Left ventricle myocardium inferior (tissue), 1 donor: ENCODE measurements at places on chromosomes 2 and 18.
A peak's percentile ranks its signal among the peaks of the same experiment; 100 is the strongest.

- peaks cover 26% of the 10 kb centered on the region for H3K4me1 ChIP-seq
- no peak for DNase-seq
- no peak overlapping the region for H3K27ac ChIP-seq
- H3K27me3 ChIP-seq, result peaks cover 37% of the 10 kb centered on the region
- H3K36me3 ChIP-seq, result no peaks in the 10 kb centered on the region
Measured at GRCh38 chr2:173828189-173829142, 136.7 kb downstream of the SP3 start.

GRCh38 chr2:118716102-118716501 lies 131.3 kb downstream of the EN1 start:
- no peak overlapping the region for H3K27ac ChIP-seq
- H3K4me1 ChIP-seq, result no peaks in the 10 kb centered on the region
- no peak for DNase-seq
- no peak overlapping the region for H3K4me3 ChIP-seq
- peaks cover 11% of the 10 kb centered on the region for H3K27me3 ChIP-seq

DNA sequence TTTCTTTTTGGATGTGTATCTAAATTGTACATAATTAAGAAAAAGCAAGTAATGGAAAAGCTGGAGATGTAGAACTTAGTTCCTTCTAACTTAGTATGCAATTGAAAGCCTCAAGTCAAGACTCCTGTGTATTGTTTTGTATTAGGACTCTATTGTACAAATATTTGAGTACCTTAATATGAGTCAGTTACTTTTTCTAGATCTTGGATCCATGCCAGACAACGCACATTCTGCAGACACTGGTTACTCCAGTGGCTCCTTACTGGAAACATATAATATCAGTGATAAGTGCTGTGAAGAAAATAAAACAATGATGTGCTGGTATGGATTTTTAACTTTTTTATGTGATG lies 1.5 kb downstream of the SLC39A10 start:
- H3K4me1 ChIP-seq, result peaks cover 45% of the 10 kb centered on the region
- no peaks in the 10 kb centered on the region for H3K36me3 ChIP-seq
- peak overlapping the region; percentile 99 for H3K27ac ChIP-seq
- no peak for DNase-seq

DNA sequence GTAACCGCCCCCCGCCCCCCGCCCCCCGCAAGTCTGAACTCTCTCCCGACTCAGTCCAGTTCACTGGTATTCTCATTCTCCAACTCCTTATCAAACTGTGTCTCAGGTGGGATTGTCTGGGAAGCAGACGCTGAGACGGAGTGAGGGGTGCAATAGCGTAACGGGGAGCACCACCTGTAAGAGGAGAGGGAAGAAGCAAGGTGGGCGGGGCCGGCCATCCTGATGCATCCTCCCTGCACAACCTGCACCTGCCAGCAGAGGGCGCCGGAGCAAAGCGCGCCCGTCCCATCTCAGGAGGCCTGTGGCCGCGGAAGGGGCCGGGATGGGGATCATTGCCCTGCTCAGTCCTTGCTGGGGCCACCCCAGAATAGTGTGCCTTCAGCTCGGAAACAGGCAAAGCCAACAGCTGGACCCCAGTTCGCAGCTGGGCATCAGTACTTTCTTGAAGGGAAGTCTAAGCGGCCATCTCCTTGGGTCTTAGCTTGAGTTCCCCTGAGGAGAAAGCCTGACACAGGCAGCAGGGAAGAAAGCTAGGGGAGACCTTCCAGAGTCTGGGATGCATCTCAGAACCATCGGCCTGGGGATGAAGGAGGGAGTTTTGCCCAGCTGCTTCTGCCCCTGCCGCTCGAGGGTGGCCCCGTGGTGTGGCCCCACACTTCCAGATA lies 208.0 kb downstream of the TFCP2L1 start:
- H3K4me1 ChIP-seq, result peaks cover 3% of the 10 kb centered on the region
- H3K27ac ChIP-seq, result no peak overlapping the region

- H3K4me1 ChIP-seq, result no peaks in the 10 kb centered on the region
- no peak overlapping the region for H3K27ac ChIP-seq
- DNase-seq, result no peak
Measured at GRCh38 chr2:10934979-10935350, 23.2 kb downstream of the KCNF1 start.

- H3K4me3 ChIP-seq, result no peak overlapping the region
- DNase-seq, result no peak
- H3K4me1 ChIP-seq, result peaks cover 22% of the 10 kb centered on the region
- H3K27ac ChIP-seq, result no peak overlapping the region
- no peaks in the 10 kb centered on the region for H3K36me3 ChIP-seq
Measured at GRCh38 chr2:68282811-68283418, 30.6 kb upstream of the PPP3R1 start.

GRCh38 chr2:95362486-95362885 lies 40.0 kb upstream of the FAHD2A start:
- no peak overlapping the region for H3K27ac ChIP-seq
- DNase-seq, result no peak
- H3K4me1 ChIP-seq, result no peaks in the 10 kb centered on the region
- no peaks in the 10 kb centered on the region for H3K27me3 ChIP-seq
- no peak overlapping the region for H3K4me3 ChIP-seq

GRCh38 chr2:69073928-69074570 lies 61.1 kb downstream of the ANTXR1 start:
- H3K4me3 ChIP-seq, result no peak overlapping the region
- no peaks in the 10 kb centered on the region for H3K27me3 ChIP-seq
- H3K4me1 ChIP-seq, result no peaks in the 10 kb centered on the region
- H3K27ac ChIP-seq, result no peak overlapping the region
- no peak for DNase-seq

DNA sequence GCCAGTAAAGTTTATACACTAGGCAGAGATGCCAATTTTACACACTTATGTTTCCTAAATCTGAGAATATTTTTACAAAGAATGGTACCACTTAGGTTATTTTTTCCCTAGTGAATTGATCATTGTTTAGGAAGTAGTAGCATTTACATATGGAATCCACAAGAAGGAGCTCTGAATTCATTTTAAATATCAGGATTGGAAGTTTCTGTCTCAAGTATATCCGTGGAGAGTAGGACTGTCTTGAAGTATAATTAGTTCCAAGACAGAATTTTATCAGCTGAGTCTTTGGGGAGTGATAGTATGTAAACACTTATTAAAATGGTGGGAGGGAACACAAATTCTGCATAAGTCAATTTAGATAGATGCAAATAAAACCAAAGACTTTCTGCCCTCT lies 82.3 kb upstream of the FAM98A start:
- H3K36me3 ChIP-seq, result no peaks in the 10 kb centered on the region
- H3K4me1 ChIP-seq, result no peaks in the 10 kb centered on the region
- H3K27me3 ChIP-seq, result peaks cover 5% of the 10 kb centered on the region
- H3K27ac ChIP-seq, result no peak overlapping the region
- no peak overlapping the region for H3K4me3 ChIP-seq

DNA sequence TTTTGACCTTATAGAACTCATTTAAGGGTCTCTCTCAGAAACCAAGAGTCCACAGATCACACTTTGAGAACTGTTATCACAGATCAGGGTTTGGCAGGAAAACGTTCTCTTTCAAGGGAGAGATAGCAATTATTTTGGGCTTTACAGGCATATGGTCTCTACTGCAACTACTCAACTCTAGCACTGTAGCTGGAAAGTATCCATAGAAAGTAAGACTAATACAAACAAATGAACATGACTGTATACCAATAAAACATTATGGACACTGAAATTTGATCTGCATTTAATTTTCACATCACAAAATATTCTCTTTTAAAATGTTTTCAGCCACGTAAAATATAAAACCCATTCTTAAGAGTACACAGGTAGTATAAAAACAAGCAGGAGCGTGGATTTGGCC lies 100.5 kb downstream of the TRIP12 start:
- H3K36me3 ChIP-seq, result peaks cover 73% of the 10 kb centered on the region
- H3K27me3 ChIP-seq, result no peaks in the 10 kb centered on the region
- H3K4me1 ChIP-seq, result peaks cover 10% of the 10 kb centered on the region
- DNase-seq, result no peak
- H3K4me3 ChIP-seq, result no peak overlapping the region
- no peak overlapping the region for H3K27ac ChIP-seq

DNA sequence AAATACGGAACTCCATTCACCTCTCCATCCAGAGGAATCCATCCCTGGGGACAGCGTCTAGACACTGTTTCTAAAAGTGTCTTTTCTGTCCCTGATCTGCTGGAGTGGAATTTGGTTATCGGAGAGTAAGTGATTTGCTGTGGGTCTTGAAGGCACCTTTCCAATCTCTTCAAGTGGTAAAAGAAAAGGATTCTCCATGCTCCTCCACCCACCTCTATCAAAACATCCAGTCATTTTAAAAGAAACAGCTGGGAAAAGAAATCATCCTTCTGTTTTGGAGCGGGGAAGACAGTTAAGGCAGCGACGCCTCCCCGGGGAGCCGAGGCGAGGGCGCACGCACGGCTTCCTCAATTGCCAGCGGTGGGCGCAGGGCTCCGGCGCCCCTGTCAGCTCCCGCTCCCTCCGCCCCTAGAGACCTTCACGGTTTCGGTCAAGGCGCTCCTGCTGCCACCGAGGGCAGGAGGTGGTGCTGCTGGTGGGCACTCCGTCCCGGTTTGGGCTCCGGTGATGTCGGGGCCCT lies 547 bp downstream of the SLC35F5 start:
- peaks cover 44% of the 10 kb centered on the region for H3K4me1 ChIP-seq
- peaks cover 17% of the 10 kb centered on the region for H3K36me3 ChIP-seq
- H3K27ac ChIP-seq, result peak overlapping the region; percentile 95
- no peaks in the 10 kb centered on the region for H3K27me3 ChIP-seq
- peak overlapping the region; percentile 98 for H3K4me3 ChIP-seq
- no peak for DNase-seq

DNA sequence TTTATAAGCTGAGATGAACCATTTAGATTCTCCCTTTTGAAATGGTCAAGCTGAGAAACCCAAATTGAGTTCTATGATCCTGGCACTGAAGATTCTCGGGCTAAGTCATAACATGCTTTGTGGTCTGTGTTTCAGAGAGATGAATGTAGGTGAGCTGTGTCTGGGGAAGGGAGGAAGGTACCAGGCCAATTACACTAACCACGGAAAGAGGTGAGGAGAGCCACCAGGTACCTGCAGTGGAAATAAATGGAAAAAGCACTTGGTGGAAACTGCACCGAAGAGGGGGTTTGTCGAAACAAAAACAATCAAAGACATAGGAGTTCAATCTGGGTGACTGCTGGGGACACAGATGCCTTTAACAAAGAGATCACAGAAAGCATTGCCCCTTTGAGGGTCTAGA lies 963 bp upstream of the MRPL44 start:
- peak overlapping the region; percentile 94 for H3K4me3 ChIP-seq
- no peaks in the 10 kb centered on the region for H3K27me3 ChIP-seq
- H3K36me3 ChIP-seq, result peaks cover 7% of the 10 kb centered on the region
- H3K4me1 ChIP-seq, result peaks cover 48% of the 10 kb centered on the region

DNA sequence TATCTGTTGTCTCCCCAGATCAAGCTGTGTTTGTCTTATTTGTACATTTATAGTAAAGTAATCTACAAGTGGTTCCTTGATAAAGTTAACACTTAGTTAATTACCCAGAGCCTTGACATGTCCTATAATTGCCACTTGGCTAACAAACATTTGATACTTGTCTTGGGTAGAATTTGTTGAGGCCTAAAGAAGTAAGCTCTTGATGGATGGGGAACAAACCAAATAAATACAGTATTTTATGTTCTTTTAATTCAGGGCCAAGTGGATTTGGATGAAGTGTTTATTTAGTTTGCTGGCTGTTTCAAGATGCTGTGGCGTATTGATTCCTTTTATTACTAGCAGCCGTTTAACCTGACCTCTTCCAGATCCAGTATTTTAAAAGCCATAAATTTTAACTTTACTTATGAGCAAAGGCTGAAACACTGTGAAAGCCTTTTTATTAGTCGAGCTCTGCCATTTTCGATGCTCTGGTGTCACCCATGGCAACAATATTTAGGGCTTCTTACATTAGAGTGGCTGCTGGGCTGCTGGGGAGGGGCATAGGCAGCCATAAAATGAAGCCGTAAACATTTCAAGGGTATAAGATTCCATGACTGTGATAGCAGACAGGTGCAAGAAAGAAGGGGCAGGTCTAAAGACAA lies 401.6 kb upstream of the NRP2 start:
- no peaks in the 10 kb centered on the region for H3K36me3 ChIP-seq
- no peak overlapping the region for H3K4me3 ChIP-seq

- no peak for DNase-seq
- H3K4me3 ChIP-seq, result no peak overlapping the region
- H3K4me1 ChIP-seq, result no peaks in the 10 kb centered on the region
- no peak overlapping the region for H3K27ac ChIP-seq
- peaks cover 47% of the 10 kb centered on the region for H3K27me3 ChIP-seq
- H3K36me3 ChIP-seq, result no peaks in the 10 kb centered on the region
Measured at GRCh38 chr2:127161176-127162136, 54.5 kb upstream of the BIN1 start.

- H3K36me3 ChIP-seq, result no peaks in the 10 kb centered on the region
- H3K27ac ChIP-seq, result no peak overlapping the region
- DNase-seq, result no peak
- H3K27me3 ChIP-seq, result peaks cover 56% of the 10 kb centered on the region
Measured at GRCh38 chr2:88331239-88331638, 121.3 kb downstream of the FOXI3 start.

GRCh38 chr2:238336793-238337444 lies 16.6 kb downstream of the TRAF3IP1 start:
- H3K27me3 ChIP-seq, result no peaks in the 10 kb centered on the region
- no peak overlapping the region for H3K27ac ChIP-seq
- peaks cover 12% of the 10 kb centered on the region for H3K36me3 ChIP-seq
- no peak overlapping the region for H3K4me3 ChIP-seq
- H3K4me1 ChIP-seq, result peaks cover 14% of the 10 kb centered on the region

GRCh38 chr2:200494048-200494447 lies 15.8 kb downstream of the KCTD18 start:
- H3K27ac ChIP-seq, result no peak overlapping the region
- no peak overlapping the region for H3K4me3 ChIP-seq
- DNase-seq, result no peak
- H3K27me3 ChIP-seq, result no peaks in the 10 kb centered on the region
- peaks cover 85% of the 10 kb centered on the region for H3K36me3 ChIP-seq

- H3K4me1 ChIP-seq, result peaks cover 39% of the 10 kb centered on the region
- no peaks in the 10 kb centered on the region for H3K27me3 ChIP-seq
- H3K4me3 ChIP-seq, result no peak overlapping the region
- no peak for DNase-seq
- H3K27ac ChIP-seq, result no peak overlapping the region
- H3K36me3 ChIP-seq, result peaks cover 9% of the 10 kb centered on the region
Measured at GRCh38 chr2:105768961-105769452, 24.3 kb downstream of the NCK2 start.

DNA sequence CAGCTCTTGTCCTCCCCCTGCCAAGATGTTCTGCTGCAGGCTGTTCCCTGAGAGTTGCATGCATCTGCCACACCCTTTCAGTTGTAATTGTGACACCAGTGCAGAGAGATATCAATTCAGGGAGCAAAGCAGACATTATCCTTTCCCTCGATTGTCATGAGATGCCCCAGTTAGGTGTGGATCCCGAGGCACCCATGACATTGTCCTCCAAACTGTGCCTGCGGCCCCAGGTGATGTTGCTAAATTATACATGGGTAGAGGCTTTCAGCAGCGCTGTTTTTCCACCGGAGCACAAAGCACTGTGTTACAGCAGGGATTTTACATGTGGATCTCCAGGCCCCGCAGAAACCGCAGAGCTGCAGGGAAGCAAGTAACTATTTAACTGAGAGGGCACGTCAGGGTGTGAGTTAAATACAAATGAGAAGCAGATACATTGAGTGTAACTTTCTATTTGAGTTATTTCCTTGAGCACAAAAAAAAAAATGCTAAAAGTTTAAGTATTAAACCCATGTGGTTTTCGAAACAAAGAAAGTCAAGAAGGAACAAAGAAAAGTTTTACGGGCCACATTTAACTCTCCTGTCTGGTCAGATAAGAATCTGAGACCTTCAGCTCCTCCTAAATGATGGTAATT lies 90.3 kb upstream of the BCL2L11 start:
- H3K36me3 ChIP-seq, result no peaks in the 10 kb centered on the region
- no peak overlapping the region for H3K27ac ChIP-seq
- no peak for DNase-seq

GRCh38 chr2:165698444-165698884 lies 95.6 kb downstream of the GALNT3 start:
- H3K4me1 ChIP-seq, result peaks cover 4% of the 10 kb centered on the region
- H3K27me3 ChIP-seq, result peaks cover 6% of the 10 kb centered on the region
- no peak for DNase-seq
- no peak overlapping the region for H3K4me3 ChIP-seq
- no peaks in the 10 kb centered on the region for H3K36me3 ChIP-seq
- H3K27ac ChIP-seq, result no peak overlapping the region
